ENCODE measurements at places on chromosomes 5 and 9.

GRCh38 chr9:82882748-82883147, 180.2 kb downstream of the RASEF start:
- DNase-seq: peak; percentile 10

DNA sequence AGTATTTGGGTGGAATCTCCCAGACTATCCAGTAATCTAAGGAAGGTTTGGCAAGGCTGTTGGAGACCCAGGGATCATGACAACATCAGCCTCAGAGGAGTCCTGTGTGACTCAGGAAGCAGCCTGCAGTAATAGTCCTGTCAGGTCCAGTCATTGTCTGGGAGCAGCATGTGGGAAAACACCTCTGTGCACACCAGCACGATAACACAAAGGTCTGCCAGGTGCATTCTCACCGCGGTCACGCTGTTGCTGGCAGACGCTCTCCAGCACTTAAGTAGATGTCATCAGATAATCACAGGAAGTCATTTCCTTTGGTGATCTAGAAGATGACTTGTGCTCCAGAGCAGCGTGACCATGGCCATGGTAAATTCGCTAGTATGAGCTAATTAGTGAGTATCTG, 99.2 kb upstream of the IQGAP2 start:
- no peak for DNase-seq

GRCh38 chr5:77172713-77173328, 37.7 kb upstream of the PDE8B start:
- DNase-seq: no peak

DNA sequence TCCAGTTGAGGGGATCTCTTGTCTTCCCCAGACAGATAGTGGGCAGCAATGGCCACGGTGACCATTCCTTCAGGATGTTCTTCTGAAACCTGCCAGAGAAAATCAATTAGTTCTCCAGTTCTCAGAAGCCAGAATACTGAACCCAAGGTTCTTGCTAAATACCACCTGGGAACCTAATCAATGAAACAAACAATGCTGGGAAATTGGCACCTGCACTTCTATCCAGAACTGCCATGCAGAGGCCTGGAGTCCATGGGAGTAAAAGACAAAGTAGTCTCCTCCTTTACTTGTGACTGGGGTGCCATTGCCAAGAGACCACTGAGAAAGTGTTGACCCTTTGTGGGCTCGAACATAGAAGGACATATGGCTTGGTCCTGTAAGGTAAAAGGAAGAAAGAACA, 45.7 kb downstream of the ERMP1 start:
- DNase-seq: no peak

GRCh38 chr9:14677396-14677795, 15.8 kb downstream of the ZDHHC21 start:
- DNase-seq: no peak

DNA sequence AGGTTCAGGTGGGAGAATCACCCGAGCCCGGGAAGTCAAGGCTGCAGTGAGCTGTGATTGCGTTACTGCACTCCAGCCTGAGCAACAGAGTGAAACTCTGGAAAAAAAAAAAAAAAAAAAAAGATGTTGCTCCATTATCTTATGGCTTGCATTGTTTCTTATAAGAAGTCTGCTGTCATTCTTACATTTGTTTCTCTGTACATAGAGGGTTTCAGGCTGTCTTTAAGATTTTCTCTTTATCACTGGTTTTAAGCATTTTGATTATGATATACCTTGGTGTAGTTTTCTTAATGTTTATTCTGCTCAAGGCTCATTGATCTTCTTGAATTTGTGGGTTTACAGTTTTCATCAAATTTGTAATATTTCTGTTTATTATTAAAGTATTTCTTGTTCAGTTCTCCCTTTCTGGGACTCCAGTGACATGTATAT, 35.2 kb downstream of the MVB12B start:
- no peak for DNase-seq

DNA sequence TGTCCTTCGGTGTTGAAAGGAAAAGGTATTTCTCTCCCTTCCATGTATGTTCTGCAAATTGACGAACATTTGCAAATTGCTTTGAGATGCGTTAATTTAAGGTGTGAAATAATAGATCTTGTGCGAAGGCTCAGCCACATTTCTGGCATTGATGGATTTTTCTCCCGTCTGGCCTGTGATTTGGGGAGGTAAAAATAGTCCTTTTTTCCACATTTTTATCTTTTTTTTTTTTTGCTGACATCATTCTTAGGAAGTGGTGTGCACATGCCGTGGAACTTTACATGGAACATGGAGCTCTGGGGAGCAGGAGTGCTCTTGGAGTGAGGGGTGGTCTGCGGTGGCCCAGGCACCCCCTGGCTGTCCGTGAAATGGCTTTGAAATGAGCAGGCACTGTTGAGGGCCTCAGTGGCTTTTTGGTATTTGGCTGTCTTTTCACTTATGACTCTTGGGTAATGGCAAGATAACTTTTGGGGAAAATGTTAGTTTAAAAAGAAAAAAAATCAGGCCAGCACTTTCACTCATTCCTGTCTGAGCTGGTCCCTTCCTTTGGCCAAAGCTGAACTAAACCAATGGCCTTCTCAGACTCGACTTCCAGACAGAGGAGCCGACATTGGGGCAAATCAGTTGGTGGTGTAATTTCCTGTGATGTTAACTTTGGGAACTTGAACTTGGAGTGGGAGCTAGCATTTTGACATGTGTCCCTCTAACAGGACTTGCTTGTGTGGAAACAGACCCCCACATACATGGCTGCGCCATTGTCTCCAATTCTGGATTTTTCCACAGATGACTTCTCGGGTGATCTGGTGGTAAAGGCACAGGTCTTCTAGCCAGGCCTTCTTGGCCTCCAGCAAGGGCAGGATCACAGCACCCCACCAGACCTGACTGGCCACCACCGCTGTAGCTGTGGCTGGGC, 4.2 kb downstream of the NEK6 start:
- no peak for DNase-seq

DNA sequence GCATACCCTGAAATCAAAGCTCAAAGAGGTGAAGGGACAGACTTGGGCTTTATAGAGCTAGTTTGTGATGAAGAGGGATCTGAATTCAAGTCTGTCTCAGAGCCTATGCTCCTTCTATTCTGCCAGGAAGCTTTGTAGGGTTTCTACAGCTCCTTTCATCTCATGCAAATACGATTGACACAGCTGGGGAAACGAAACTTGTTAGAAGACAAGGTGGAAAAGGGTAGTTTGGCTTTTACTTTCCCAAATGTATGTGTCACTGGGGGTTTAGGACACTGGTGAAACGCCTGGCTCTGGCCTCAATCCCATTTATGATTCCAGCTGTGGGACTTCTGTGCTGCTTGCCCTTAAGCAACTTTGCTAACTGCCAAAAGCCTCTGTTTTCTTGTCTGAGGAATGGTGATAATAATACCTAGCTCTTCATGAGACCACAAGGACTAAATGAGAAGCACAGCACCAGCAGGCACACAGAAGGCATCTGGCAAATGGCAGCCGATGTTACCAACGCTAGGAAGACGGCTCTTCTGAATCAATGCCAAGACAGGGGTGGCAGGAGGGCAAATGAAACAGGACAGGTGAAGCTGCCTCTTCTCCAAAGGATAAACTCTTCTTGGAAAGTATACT, 70.3 kb upstream of the EQTN start:
- no peak for DNase-seq

- no peak for DNase-seq
Observed at GRCh38 chr9:124444166-124444565, 6.1 kb upstream of the ADGRD2 start.

- DNase-seq: no peak
Observed at GRCh38 chr9:135960411-135961276, 529 bp downstream of the UBAC1 start.

DNA sequence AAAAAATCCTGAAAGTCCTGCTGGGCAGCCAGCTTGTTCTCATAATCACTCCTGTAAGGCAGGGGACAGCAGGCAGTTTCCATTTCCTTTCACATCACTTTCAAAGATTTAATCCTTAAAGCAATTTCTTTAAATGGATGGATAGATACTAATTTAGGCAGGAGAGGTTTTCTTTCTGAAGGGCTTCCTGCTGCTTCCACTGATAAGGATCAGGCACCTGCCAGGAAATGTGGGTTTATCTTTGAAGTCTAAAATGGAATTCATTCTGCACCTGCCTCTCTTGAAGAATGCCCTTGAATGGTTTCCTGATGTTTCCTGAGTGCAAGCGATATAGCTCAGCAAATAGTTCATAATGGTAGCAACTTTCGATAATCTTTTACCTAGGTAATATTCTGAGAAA, 64.5 kb downstream of the STARD4 start:
- DNase-seq: no peak

DNA sequence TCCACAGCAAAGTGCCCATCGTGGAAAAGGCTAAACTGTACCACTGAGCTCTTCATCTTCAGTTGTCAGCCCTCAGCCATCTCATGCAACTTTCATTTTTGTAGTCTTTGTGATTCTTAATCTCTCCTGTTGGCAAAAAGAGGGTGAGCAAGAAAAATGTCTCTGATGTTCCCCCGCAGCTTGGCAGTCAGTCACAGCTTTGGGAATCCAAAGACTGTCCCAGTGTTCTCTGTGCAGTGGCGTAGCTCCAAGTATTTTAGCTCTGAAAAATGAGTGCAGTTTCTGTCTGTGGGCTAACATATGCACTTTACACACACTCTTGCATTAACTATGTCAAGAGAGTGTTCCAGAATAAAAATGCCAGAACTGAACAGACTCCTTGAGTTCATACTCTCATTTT, 372.2 kb downstream of the TMEM232 start:
- no peak for DNase-seq

DNA sequence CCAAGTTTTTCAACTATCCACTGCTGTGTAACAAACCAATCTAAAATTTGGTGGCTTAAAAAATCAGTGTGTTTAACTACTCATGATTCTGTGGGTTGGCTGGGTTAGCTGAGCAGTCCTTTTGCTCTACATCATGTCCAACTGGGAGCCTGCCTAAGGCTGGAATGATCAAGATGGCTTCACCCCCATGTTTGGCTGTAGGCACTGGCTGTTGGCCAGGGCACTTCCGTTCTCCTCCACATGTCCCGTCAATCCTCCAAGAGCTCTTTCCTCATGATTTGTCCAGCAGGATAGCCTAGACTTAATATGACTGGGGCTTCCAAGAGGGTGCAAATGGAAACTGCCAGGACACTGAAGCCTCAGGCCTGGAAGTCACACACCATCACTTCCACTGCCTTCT, 17.0 kb upstream of the TSSK1B start:
- no peak for DNase-seq

- DNase-seq: no peak
Observed at GRCh38 chr9:88936132-88936531, 55.1 kb upstream of the S1PR3 start.

DNA sequence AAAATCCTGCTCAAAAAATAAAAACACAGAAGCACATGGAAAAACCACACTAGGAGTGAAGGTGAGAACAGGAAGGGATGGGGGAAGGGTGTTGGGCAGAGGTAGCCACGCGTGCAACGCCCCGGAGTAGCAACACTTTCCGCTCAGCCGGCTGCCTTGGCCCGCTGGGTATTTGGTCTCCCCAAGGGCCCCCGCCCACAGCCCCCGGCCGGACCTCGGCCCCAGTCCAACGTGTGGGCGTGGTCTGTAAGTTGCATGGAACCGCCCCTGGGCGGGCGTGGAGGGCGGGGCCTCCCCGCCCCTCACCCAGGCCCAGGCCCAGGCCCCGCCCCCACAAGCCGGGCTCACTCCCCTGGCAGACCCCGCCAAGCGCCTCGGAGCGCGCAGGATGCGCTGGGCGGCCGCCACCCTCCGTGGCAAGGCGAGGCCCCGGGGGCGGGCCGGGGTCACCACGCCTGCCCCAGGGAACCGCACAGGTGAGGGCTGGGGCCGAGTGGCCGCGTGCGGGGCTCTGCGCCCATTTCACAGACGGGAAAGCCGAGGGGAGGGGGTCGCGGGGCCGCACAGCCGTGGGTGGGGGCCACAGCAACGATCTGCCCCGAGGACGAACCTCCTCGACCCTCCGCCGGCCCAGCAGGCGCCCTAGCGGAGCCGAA, at the start of gene SUSD3:
SUSD3 (plus strand) TSS at position 347 of the 656 bp plus-strand sequence; CDS start at position 389, 42 bp downstream.
- no peak for DNase-seq

GRCh38 chr5:174573221-174573994, 151.0 kb upstream of the MSX2 start:
- DNase-seq: no peak

GRCh38 chr9:127742435-127743088, 7.5 kb upstream of the TOR2A start:
- DNase-seq: peak; percentile 40

GRCh38 chr9:115118879-115119218, 892 bp upstream of the TNC start:
- DNase-seq: peak; percentile 87

DNA sequence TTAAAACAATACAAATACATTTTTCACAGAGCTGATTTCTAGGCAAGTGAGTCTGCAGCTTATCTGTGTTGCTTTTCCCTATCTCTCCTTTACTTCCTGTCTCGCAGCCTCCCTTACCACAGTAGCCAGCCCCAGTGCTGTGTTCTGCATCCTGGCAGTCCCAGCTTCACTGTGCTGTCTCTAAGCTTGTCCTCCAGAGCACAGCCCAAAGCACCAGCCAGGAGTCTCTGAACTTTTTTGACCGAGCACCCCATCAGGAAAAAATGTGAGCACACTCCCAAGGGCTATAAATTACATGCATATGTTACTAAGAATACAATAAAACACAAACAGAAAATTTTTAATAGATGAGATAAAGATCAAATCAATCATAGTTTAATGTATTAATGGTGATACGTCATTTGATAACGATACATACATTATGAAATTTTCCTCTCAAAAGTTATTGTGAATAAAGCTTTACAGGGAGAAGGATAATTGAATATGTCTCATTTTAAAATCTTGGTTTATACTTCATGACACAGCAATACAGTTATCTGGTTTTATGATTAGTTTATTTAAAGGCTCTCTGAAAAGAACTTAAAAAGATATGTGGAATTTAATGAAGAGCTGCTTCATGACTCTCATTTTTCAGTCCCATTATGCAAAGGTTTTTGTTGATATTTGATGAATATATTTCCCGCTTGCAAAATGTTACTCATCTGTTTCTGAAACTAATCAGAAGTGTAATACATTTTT, 7.3 kb upstream of the RHOBTB3 start:
- no peak for DNase-seq

DNA sequence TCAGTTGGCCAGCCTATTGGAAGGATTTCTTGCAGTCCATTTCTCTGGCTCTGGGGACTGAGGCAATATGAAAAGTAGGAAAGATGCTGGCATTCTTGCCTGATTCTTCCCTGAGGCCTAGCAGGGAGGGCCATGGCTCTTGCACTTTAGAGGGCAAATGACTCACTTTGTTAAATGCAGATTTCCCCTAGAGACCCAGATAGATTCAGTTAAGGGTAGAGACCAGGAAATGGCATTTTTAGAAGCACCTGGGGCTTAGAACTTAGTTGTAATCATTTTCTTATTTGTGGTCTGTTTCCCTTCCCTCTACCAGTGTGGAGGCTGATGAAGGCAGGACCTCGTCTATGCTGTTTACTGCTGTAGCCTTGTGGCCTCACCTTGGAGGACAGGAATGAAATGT, 112.8 kb upstream of the NR3C1 start:
- no peak for DNase-seq
